Stimulated activated CD4-positive, alpha-beta T cell treated with anti-CD3 and anti-CD28 coated beads, TNF-alpha, amount 100 ng/mL, for 48 hours (primary cell): ENCODE measurements at places on chromosomes 6 and 20.

GRCh38 chr20:41373251-41373783, 6.7 kb upstream of the EMILIN3 start:
- DNase-seq: no peak

DNA sequence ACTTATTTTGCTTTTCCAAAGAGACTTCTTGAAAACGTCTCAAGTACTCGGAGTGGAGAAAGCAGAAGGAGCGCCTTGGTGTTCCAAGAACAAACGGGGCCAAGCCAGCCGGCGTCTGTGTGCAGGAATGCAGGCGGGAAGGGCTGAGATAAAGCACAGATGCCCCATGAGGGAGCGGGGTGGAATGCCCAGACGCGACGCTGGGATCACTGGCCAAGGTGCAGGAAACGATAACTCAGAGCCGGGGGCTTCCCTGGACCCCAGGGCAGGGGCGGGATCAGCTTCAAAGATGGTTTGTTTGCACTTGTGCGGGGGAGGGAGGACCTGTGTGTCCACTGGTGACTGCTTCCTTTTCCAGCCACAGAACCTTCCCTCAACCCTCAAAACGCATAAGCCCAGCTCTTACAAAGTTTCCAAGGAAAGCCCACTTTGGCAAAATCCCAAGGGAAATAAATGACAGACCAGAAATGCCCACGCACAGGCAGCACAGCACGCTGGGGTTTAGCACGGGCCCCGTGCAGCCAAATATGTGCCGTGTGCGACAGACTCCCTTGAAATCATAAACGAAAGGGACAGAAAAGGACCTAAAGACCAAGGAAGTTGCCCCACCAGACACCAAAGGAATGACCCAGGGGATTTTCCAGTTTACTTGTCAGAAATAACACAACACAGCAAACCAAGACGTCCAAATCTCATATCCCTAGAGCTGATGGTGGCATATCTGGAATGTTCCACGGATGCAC, 113.9 kb downstream of the NFATC2 start:
- DNase-seq: no peak

GRCh38 chr6:10472634-10473033, 48.5 kb upstream of the GCNT2 start:
- DNase-seq: no peak

DNA sequence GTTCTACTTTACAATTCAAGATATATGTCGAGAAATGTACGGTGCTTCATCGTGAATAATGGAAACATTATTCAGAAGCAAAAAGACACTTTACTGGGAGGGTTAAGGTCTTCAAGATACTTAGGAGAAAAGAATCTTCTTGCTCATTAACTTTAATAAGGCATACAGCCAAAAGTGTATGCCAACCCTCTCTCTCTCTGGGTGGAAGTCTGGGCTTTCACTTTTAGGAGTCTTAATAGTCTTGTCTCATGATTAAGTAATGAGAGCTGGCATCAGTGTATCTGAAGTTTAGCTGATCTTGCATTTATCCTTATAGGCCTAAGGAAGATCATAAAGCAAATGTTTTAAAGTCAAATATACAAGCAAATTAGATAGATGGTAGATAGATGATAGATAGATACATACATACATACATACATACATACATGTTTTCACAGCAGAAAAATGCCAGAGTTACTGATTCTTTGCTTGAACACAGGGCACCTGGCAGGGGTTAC, 21.5 kb downstream of the OLIG3 start:
- DNase-seq: no peak

- no peak for DNase-seq
These were observed 149.0 kb upstream of the FUT9 start for GRCh38 chr6:95866732-95867131.

- DNase-seq: no peak
These were observed 56.9 kb downstream of the RAMACL start for GRCh38 chr6:166529586-166529985.

GRCh38 chr20:32524829-32525501, 60.2 kb downstream of the NOL4L start:
- no peak for DNase-seq

GRCh38 chr6:34239500-34239825, 2.8 kb downstream of the HMGA1 start:
- DNase-seq: no peak
